NCI-H2171 (cell line): ENCODE measurements at places on chromosomes 2 and 18.

GRCh38 chr2:215680605-215681598 is 245.0 kb upstream of the FN1 start:
- DNase-seq = no peak

DNA sequence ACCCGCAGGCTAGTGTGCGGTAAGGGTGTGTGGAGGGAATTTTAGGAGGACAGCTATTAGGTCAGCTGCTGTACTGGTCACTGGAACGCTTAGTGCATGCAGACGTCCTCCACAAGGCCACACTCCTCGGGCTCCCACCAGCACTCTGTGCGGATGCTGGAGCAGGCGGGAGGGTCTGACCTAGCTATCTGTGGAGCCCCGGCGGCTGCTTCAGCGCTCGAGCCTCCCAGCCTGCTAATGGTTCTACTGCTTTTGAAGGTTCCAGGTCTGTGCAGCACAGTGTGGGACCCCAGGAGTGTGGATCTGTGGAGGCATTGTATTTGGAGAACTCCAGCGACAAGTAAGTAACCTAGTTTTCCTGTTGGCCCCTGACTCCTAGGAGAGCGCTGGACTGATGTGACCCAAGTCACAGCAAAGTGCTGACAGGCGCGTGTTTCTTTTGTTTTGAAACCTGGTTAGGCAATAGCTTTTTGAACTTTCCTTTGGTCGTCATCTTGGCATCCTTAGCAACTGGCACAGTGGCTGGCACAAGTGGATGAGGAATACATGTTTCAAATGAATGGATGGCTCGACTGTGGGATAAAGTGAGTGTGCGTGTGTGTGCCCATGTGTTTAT is 113.5 kb downstream of the ZNF236 start:
- DNase-seq = no peak

DNA sequence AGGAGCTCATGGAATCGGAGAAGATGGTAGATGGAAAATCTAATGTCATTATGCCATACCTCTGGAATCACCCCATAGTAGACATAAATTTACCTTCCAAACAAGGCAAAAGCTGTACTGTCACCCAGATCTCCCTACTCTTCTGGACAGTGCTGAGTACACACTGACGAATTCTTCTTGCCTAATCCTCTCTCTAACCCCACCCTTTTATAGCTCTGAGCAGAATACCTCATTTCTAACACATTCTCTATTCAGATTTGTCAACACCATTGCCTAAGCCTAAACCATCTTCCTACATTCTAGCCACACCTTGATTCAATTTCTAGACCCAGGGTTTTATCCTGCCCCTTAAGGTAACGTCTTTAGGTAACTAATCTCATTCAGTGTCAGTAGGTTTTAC is 321.0 kb upstream of the NRP2 start:
- no peak for DNase-seq

- DNase-seq = no peak
Observed at GRCh38 chr2:224611938-224612337, 26.8 kb upstream of the CUL3 start.

GRCh38 chr18:39918847-39919246 is 2036.2 kb upstream of the PIK3C3 start:
- DNase-seq = no peak

DNA sequence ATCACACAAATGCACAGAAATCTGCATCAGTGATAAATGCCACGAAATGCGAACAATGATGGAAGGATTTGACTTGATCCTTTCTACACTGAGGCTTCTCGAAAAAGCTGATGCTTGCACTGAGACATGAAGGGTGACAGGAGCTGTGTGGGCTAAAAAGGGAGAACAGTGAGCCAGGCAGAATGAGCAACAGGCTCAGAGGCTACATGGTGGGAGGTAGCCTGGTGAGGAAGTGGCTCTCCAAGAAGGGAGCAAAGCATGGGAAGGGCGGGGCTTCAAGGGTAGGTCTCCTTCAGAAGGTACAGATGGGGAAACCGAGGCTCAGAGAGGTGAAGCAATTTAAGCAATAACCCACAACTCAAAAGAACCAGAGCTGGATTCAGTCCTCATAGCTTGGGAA is 82.4 kb downstream of the TRIM43 start:
- DNase-seq = no peak

GRCh38 chr18:12281861-12282260 is 26.2 kb upstream of the TUBB6 start:
- no peak for DNase-seq
